ENCODE measurements at places on chromosomes 6 and 20.

DNA sequence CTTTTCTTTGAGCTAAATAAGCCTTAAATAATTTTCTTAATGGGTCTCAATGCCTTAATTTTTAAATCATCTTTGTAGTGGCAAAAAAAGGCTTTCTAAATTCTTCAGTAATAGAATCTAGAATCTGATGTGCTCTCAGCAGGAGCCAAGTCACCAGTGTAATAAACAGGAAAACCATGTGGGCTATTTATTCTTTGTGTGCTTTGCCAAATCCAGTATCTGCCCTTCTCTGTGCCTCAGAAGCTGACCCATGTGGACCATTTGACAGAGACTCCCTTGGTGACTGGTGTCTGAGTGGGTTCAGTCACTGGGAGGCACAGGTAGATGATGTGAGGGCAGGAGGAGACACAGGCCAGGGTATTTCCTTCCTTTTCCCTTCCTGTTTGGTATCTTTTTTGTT lies 152.9 kb downstream of the PAK5 start:
- DNase-seq: no peak

DNA sequence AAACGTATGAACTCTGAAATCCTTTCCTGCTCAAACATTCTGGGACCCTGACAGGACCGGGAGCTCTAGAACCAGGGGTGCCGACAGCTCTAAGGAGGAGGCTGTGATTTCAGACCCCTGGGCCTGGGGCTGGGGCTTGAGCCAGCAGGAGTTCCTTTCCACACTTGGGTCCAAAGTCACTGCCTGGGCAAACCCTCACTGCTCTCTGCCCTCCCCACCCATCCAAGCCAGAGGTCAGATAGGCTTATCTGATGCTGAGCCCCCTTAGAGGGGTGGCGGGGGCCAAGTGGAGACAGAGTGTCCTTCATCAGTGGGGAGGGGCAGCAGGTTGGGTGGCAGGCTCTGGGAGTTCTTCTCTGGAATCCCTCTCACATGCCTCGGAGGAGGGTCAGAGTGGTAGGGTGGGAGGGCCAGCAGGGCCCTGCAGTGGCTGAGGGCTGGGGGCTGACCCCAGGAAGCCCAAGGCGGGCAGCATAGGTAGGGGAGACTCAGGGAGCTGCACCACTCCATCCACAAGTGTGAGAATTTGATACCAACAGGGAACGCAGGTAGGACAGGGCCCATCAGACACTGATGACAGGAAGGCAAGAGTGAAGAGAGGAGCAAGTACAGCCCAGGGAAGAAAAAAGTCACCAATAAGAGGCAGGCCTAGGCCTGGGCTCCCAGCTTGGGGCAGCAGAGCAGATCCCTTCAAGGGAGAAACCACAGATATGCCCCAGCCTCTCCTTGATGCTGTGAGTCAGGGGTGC lies 121.0 kb downstream of the MRPL14 start:
- no peak for DNase-seq

GRCh38 chr20:45154183-45154582 lies 20.5 kb upstream of the PI3 start:
- DNase-seq: no peak

GRCh38 chr6:41367700-41368099 lies 32.3 kb downstream of the NCR2 start:
- DNase-seq: no peak

DNA sequence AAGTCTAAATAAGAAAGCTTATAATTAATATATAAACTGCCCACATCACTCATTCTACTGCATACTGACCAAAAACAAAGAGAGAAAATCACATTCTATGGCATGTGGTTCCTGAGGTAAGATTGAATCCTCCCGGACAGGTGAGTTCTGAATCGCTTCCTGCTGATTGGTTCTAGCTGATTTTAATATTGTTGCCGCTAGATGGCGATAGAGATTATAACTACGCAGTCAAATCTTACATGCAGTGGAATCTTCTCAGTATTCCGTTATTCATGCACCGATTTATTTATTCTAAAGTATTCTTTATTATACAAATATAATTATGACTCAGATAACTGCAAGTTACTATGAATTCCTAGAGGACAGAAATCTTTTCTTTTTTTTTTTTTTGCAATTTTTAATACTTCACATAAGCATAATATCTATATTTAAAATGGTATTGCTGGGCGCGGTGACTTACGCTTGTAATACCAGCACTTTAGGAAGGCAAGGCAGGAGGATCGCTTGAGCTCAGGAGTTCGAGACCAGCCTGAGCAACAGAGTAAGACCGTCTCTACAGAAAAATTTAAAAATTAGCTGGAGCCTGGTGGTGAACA lies 24.2 kb upstream of the TMX4 start:
- no peak for DNase-seq

DNA sequence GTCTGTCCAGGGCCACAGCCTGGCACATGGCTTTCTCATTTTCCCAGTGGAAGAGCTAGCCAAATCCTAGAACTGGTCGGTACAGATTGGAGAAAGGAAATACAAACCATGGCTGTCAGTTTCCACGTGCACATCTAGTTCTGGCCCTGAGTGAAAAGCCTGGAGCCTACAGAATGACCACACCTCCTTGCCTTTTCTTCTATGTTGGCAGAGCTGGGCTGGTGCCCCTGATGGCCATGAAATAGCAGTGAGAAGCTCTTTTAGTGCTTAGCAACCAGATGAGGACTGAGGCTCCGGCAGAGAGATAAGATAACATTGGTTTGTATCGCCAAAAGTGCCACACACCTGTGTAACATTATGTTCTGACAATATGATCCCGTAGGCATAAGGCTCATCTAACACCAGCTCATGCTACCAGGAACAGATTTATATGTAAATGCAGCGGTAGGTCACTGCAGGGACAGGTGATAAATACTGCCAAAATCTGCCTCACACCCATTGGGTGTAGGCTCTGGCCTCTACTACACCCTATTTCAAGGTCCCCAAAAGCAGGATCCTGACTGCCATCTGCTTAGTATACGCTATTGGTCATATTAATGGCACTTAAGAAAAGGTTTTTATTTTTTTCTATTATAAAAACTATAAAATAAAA lies 39.9 kb upstream of the TBC1D7 start:
- no peak for DNase-seq

DNA sequence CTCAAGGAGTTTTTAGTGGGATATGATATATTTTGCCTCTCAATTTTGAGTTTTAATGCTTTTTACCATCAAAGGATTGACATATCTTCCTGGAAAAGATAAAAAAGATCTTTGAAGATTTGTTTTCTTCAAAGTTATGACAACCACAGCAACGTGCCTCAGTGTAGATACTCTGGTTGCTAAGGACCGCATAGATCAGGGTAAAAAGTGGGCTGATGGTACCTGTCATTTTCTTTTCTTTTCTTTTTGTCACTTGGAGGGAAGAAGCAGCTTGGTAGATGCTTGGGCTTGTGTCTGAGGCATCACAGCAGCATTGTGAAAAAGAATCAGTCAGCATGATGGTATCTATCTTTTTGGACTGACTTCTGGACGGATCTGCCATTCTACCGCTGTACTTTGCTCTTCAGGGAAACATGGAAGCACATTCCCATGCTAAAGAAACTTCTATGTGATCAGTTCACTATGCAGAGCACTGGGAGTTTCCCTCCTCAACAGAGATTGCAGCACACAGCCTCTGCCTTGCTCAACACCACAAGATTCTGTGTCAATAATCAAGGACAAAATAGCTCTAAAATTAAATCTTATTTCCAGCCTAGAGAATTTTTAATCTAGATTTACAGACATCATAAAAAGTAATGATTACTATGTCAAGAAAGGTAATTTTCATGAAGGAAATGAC lies 54.8 kb upstream of the SGK1 start:
- DNase-seq: no peak

GRCh38 chr6:136250686-136251008 lies 536 bp upstream of the MTFR2 start:
- DNase-seq: no peak

DNA sequence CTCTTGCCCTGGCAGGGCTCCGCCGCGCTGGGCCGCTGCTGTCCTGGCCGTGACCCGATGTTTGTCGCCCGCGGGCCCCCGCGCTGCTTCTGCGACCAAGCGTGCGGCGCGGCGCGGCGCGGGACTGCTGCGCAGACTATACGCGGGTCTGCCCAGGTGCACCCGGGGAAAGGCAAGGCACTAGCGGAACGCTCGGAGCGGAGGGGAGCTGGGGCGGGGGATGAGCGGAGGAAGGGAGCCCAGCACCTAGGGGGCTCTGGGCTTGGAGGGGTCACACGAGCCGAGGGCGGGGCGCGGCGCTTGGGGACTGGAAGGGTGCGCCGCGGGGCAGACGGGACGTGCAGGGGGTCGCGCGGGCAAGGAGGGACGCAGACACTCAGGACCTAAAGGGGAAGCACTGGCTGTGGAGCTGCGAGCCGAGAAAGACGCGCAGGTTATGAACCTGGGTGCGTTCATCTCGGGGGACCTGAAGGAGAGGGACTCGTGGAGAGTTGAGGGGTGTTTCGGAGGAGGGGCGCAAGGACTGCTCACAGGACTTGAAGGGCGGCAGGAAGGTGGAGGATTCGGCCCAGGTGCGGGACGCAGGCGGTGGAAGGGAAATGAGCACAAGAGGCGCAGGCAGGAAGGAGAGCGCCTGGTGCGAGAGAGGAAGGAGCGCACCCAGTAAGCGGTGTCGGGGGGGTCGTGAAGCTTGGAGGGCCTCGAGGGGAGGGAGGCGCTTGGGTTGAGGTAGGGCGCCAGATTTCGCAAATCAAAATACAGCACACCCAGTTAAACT lies 40.8 kb upstream of the ZNFX1 start:
- DNase-seq: no peak

DNA sequence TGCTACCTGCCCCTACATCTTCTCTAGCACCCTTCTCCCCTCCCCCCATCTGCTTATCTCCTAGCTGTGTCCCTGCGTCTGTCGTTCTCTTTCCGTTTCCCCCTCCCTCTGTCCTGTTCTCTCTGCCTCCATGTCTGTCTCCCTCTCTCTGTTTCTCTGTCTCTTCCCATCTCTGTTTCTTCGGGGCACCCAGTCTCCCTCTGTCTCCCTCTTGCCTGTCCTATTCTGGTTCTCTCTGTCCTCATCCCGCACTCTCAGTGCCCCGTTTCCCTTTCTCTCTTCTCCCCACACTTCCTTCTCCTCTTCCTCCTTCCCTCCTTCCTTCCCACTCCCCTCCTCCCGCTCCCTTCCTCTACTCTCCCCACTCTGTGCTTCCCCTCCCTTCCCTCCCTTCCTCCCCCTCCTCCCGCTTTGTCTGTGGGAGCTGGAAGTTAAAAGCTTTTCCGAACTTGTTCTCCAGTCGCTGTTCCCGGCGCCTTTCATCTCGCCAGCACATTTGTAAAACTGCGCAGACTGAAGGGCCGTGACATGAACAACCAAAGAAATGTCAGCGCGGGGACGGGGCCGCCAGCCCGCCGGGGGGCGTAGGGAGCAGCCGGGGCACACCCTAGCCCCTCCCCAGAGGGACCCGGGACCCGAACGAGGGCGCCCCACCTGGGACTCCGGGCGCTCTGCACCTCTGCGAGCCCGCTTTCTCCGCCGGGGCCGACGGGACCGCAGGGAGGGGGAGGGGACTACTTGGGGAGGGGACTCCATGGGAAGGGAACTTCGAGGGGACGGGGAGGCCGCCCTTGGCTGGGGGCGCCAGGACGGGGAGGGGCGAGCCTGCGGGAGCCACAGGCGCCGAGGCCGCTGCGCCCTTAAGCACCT lies 4.0 kb upstream of the CDH22 start:
- DNase-seq: no peak

GRCh38 chr6:163392533-163392932 lies 22.0 kb upstream of the QKI start:
- no peak for DNase-seq

DNA sequence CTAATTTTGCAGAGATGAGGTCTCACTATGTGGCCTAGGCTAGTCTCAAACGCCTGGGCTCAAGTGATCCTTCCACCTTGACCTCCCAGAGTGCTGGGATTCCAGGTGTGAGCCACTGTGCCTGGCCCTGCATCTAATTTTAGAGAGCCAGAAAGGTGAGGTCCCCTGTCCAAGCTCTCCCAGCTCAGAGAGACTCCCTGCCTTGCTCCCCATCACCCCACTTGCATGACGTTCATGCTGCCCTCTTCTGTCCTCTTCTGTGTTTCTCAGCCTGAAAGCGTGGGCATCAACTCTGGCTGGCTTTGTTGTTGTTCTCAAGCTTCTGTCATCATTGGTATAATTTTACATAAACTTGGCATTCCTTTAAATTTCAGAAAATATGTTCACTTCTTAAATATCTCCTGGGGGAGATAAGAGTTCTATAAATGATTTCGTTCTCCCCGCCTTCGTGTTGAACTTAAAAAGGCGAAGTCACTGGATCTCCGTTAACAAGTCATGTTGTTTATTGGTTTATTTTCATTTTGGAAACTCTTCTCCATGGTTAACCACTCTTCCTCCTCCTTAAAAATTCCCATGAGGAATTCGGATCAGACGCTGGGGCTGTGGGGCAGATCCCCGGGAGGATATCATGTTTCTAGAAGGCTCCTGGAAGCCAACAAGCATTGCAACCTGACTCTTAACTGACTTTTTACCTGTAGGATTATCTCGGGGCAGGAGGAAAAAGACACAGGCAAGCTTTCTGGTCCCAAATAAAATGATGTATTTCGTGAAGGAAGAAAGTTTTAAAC lies 13.2 kb upstream of the PARD6B start:
- no peak for DNase-seq

- peak; percentile 67 for DNase-seq
Observed at GRCh38 chr6:42746463-42747391, 824 bp upstream of the TBCC start.

DNA sequence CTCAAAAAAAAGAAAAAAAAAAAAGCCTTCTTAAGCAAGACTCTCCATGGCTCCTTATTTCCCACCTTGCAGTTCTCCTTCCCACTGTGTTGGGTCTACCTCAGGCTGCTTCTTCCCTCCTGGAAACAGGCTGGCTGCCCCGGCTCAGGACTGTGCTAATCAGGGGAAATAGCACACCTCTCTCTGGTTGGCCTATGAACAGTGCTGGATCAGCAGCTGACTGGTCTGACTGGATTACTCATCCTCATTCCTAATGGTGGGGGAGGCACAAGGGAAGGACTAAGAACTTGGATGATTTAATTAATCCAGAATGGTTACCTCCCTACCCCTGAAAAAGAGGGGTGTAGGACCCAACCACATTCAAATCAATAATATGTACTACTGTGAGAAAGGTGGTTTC lies 3.9 kb upstream of the SRSF3 start:
- no peak for DNase-seq

All from activated T-helper 1 cell treated with anti-CD3 and anti-CD28 coated beads, Interleukin-2, amount 50 U/mL, for 16 hours (primary cell).